ENCODE measurements at places on chromosomes 5 and 9.

DNA sequence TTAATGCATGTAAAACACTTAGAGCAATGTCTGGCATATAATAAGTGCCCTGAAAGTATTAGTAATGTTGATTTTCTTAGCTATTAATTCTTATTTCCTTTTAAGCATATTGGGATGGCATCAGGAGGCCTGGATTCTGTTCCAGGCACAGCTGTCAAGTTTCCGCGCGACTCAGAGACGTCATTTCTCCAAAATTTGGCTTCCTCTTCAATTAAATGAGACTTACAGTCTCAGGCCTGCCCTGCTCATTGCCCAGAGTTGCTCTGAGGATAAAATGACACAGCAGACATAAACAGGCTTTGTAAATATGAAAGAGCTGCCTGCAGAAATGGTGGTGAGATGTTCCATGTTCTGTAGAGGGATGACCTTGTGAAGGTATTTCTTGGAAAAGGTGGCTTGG, 159.8 kb upstream of the GLRA1 start:
- no peak for DNase-seq

DNA sequence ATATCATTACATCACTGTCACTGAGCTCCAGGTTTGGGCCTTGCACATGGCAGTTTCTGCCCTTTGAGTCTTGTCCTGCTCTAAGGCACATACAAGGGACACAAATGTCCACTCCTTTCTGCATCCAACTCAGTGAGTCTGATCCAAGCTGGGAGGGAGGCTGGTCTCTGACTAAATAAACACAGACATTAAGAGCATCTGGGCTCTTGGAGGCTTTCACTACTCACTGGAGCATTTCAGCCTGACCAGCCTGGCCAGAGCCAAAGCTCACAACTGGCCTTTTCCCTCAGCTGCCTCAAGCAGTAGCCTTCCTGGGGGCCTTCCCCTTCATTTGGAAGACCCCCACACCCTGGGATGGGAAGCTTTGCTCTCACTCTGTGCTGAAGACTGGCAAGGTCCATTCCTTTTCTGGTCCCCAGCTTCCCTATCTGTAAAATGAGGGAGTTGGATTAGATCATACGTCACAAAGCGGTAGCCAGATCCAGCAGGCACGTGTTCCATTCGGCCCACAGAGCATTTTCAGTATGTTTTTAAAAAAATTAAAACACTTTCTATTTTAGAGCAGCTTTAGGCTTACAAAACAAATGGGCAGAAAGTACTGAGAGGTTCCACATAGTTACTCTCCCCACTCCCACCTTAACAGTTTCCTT, 58.6 kb upstream of the XPA start:
- no peak for DNase-seq

DNA sequence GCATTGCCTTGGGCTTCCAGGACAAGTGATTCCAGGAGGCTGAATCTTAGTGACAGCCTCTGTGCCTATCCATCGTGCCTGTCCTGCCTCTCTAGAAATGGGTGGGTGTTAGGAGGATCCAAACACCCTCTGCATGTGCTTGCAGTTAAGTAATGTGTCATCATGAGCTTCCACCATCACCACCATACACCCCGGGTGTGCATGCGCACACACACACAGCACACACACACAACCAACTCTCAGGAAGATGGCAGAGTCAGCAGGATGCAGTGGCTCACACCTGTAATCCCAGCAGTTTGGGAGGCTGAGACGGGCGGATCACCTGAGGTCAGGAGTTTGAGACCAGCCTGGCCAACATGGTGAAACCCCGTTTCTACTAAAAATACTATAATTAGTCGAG, 22.8 kb upstream of the CERCAM start:
- no peak for DNase-seq

DNA sequence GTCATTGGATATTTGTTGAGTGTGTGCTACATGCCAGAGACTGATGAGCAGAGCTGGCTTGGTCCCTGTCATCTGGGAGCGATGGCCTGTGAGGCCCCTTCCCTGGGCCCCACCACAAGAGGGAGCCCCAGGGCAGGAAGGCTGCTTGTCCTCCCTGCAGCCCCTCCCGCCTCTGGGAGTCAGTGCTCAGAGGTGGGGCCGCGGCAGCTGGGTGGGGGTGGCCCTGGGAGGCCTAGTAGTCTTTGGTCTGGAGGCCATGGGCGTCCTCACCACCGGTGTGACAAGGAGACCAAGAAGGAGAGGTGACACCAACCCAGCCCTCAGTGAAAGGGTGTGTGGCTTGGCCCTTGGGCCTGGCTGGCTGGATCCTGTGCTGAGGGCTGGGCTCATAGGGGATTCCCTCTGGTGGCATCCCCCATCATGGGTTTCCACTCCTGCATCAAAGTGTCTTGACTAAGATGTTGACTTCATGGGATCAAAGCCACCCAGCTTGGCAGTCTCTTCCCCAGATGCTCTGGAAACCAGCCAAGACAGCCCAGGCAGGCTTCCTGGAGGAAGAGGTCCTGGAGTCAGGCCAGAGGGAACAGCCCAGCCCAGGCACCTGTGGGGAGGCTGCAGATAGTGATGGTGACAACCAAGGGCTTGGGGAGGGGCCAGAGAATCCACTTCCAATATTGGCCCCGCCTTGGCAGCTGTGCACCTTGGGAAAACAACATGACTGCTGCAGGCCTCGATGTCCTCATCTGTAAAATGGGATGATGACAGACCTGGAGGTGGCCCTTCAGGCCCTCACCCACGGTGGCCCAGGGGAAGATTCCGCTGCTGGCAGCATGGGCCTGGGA, 166.7 kb downstream of the GAPVD1 start:
- no peak for DNase-seq

DNA sequence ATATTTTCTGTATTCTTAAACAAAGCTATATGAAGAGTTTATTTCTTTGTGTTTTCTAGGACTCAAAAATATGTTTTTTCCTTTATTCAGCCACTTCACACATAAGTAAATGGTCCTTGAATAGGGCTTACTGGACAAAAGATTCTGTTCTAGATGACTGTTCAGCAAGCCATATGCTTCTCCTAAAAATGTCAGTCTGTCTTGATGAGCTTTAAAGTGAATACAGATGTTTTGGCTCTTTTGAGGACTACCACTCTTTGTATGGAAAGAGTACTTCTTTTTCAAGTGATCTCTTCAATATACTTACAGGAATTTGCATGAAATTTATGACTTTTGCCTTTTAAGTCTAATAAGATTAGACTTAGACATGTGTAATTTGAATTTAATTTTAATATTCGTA, 8.4 kb downstream of the NDUFS4 start:
- no peak for DNase-seq

All from CD4-positive, alpha-beta T cell treated with Interferon alpha-2 for 1 hour (primary cell).